ENCODE measurements at places on chromosomes 12 and 14.

DNA sequence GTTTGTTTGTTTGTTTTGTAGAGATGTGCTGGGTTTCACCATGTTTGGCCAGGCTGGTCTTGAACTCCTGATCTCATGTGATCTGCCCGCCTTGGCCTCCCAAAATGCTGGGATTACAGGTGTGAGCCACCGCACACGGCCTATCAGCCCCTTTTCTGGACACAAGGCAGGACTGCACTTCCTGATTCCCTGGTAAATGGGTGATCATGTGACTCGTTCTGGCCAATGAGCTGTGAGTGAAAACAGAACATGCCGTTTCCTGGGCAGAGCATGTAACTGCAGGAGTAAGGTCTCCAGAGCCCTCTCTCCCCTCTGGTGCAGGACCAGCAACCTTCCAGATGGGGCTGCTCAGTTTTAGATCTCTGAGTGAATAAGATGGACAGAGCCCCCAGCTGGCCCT is 92.7 kb downstream of the ITPK1 start:
- H3K4me3 ChIP-seq: no peak overlapping the region
- no peak for DNase-seq
- H3K27me3 ChIP-seq: no peaks in the 10 kb centered on the region
- no peaks in the 10 kb centered on the region for H3K36me3 ChIP-seq

- H3K4me3 ChIP-seq: no peak overlapping the region
- H3K27me3 ChIP-seq: no peaks in the 10 kb centered on the region
Observed at GRCh38 chr14:72557671-72558070, 336.2 kb downstream of the DPF3 start.

DNA sequence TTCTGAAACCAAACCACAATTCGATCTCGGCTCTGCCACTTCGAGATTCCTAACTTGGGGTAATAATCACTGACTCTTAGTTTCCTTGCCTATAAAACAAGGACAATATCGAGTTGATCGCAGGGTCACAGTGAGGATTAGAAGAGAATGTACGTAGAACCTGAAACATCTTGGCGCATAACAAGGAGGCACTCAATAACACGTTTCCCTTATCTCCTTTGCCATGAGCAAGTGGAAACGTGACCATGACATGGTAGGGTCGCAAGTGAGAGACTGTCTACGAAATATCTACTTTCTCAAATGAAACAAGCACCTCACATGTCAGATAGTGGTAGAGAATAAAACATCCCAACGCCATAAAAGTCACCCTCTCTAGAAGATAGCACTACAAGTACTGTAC is 2.3 kb downstream of the DICER1 start:
- no peak overlapping the region for H3K4me3 ChIP-seq
- DNase-seq: no peak
- no peaks in the 10 kb centered on the region for H3K27me3 ChIP-seq
- H3K27ac ChIP-seq: no peak overlapping the region
- no peaks in the 10 kb centered on the region for H3K36me3 ChIP-seq
- H3K4me1 ChIP-seq: peaks cover 32% of the 10 kb centered on the region

GRCh38 chr12:126212824-126213223 is 1147.6 kb downstream of the AACS start:
- DNase-seq: no peak
- H3K4me1 ChIP-seq: no peaks in the 10 kb centered on the region
- H3K27ac ChIP-seq: no peak overlapping the region
- no peaks in the 10 kb centered on the region for H3K36me3 ChIP-seq
- no peak overlapping the region for H3K4me3 ChIP-seq

All from B cell (primary cell).